GM03348 (cell line): ENCODE measurements at places on chromosomes 12 and 14.

DNA sequence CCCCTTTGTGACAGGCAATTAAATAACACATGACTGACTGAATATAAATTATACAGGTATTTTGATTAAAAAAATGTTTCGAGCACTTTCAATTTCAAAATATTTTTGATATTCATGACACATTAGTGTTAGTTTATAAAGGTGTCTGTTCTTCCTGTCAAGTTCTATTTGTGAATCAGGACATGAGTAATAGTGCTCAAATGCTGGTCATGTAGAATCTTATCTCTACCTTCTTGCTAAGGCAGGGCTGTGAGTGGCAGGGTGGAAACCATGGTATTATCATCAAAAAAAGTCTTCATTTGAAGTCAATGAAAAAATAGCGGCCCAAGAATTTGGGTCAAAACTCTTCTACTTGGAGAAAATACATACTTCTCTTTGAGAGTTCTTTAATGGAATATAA is 250.2 kb downstream of the DACT1 start:
- no peak for DNase-seq

- DNase-seq: no peak
Measured at GRCh38 chr12:25970082-25970481, 11.6 kb downstream of the RASSF8 start.

DNA sequence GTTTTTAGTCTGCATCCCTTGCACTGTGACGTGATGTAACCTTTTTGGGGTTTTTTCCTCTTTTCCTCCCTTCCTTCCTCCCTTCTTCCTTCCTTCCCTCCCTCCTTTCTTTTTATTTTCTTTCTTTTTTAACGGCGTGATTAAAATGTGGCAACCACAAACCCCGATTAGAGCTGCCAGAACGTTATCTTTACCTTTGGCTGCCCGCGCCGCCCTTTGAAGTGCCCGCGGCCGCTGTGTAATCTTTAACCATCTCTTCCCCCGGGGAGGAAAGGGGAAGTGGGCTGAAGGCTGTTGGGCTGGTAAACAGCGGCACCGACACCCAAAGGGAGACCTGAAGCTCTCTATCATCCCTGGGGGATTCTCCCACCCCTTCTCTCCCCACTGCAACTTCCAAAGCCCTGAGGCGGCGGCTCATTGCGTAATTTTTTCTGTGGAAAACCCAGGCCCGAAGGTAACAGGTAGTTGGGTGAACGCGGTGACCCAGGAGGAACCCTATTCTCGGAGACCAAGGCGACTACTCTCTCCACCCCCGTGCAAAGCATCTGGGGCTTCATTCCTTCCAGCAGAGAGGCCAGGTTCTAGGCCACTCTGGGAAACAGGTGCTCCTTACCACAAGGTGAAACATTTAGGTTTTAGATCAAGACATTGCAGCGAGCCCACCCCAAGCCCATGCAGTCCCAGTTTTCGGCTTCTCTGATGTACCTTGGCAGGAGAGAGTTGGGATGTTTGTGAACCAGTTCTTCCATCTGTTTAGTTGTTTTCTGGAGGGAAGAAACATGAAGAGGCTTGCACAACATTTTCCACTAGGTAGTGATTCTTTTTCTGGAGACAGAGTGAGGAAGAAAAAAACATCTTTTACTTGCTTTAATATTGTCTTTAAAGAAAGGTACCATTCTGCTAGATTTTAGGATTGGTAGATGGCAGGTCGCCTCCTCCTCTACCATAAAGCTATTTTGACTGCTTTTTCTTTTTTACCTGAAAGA is 1.5 kb downstream of the LGR5 start:
- no peak for DNase-seq

DNA sequence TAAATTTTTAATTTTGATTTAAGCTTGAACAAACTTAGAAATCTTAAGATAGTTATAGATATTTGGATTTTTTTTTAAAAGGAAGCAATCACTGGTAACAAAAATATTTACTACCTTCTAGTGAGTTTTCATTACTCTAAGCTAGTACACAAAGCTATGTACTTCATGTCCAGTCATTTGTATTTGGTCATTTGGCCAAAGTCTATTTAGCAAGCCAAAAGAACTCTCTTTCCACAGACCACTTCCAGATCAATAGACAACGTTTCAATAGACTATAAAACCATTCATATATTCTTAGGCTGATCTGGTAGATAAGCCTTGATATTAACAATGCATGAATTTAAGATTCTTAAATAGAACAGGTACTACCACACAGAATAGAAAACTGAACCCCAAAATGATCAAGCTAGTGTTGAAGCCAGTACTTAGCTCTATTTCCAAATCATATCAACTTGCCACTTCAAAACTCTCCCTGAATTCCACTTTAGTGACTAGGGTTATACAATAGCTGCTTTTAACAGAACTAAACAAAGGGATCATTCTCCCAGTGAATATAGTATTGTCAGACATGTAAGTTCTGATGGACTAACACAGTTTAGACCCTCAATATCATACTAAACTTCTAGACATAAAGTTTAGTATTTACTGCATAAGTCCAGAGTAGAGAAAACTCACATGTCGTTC is 21.7 kb downstream of the CAPRIN2 start:
- DNase-seq: no peak

- no peak for DNase-seq
Measured at GRCh38 chr14:36518031-36518585, 1.9 kb downstream of the NKX2-1 start.

DNA sequence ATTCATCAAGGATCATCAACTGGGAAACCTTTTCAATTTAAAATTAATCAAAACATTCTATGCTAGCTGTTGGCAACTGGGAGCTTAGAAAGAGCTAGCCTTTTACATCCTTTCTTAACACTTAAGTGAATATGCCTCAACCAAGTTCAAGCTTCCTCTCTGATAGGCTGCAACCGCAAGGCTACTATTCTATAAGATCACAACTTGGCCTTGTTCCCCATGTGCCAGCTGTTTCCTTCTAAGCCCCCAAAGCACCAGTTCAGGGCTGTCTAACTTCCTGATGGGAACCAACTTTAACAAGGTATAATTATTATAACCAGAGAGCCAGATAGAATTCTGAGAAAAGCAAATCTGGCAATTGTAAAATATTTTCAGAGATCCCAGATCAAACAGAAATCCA is 37.0 kb downstream of the KCNC2 start:
- DNase-seq: no peak
